ENCODE measurements at places on chromosomes 2 and 18.

DNA sequence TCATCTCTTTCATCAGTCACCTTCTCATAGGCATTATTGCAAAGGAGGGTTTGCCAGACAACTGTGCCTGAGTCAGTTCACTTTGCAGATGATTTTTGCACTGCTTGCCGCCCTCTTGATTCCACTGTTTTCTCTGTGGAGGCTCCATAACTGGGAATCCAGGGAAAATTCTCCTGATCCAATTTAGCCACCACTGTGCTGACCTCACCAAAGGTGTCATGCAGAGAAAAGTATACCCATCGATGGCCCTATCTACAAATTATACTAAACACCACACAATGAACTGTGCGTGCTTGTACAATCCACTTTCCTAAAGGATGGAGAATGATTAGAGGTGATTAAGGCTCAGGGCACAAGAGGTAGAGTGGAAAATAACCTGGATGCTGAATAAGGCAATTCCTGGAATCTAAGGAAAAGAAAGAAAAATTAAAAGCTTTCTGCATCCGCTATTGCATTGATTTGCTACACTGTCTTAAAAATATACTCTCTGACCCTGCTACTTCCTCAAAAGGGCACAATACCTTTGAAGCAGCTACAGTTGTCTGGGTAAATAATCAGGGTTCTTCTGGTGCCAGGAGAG is 409.4 kb downstream of the RIT2 start:
- DNase-seq = no peak

GRCh38 chr2:98518101-98518500 is 73.4 kb downstream of the INPP4A start:
- DNase-seq = peak; percentile 33

DNA sequence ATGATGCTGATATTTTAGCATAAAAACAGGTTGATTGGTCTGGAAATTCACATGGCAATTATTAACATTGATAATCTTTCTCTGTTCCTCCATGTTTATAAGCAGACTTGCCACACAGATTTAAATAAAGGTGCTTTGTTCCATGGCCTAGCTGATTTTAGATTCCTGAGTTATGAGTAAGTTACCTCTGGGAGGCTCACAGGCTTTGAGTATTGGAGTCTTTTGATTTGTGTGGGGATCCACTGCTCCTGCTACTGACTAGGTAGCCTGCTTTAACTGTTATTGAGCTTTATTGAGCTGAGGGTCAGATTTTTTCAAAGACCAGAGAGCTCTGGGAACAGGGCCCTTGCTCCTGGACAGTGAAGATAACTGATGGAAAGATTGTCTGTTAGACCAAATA is 166.1 kb downstream of the ANKRD30B start:
- DNase-seq = no peak

DNA sequence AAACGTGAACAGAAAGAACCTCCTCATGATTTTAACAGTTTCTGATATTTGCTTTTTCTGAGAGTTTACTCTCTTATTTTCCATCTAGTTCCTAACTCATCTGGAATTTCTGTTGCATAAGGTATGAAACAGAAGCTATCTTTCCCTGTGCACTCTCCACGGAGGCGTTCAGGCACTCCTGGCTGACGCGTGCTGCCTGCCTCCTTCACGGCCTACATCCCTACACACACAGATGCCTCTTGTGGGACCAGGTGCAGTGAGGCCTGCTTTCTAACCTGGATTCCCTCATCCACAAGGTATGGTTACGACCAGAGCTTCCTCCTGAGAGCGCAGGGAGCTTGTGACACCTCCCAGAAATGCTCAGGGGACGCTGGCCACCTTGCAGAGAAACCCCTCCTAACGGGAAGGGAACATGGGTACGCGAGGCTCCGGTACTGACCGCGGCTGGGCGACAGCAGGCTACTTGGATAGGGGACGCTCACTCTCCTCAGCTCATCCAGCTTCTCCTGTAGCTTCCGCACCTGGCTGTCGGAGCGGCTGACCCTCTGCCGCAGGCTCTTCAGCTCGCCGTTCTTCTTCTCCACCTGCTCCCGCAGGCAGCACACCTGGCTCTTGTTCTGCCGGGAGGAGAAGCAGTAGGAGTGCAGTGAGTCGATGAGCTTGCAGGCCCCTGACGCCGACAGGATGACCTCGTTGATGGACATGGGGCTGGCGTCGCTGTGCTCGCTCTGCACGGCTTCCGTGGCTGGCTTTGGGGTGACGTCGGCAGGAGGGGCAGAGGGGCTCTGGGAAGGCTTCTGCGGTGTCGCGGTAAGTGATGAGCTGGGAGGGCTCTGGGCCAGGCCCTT is 4.3 kb downstream of the THAP4 start:
- DNase-seq = no peak

DNA sequence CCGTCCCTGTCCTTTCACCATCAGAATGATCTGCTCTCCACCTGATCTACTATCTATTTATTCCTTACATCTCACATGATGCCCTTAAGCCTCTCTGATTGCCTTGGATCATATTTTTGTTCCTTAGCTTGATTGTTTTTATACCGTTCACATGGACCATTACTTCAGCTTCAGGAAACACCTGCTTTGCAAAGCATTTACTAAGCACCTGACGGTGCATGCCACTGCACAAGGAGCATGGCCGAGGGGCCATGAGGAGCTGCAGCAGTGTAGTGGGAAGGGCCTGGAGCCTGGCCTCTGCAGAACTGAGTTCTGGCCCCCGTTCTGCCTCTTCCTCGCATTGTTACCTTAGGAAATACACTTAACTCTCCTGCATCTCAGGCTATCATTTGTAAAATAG is 124.1 kb upstream of the NDUFV2 start:
- no peak for DNase-seq

- no peak for DNase-seq
Observed at GRCh38 chr18:22422909-22423548, 5.3 kb upstream of the CTAGE1 start.

DNA sequence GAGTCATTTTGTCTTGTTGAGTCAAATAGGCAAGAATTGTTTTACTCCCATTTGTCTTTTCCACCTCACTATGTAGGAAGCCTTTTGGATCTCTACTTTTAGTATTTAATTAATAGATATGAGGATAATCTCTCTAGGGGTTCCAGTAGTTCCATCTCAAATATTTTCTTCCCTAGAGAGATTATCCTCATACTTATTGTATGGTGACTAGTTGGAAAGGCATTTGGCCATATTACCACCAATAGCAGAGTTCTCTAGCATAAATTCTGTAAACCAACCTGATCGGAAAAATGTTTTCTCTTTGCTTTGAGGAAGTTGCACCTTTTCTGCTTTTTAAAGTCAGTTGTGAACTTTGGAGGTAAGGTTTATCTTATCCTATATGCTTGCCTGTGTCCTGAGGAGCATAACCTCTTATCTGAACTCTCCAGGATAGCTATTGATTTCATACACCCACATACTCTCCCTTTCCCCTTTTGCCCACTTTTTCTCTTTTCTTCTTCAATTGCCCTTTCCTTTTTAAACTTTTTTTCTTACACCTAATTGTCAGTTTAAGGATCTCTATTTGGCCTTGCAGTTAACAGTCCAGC is 100.8 kb downstream of the GALNT1 start:
- DNase-seq = peak; percentile 19

GRCh38 chr2:10787176-10787968 is 25.2 kb downstream of the PDIA6 start:
- no peak for DNase-seq

- no peak for DNase-seq
Observed at GRCh38 chr18:33928231-33928630, 296.5 kb downstream of the NOL4 start.

Measured in small intestine (tissue), 16 donors.